Activated naive CD4-positive, alpha-beta T cell treated with anti-CD3 and anti-CD28 coated beads for 36 hours (primary cell): ENCODE measurements at places on chromosomes 13 and 19. TPM values are rescaled to one million over a fixed set of nuclear protein-coding genes. Genes with fewer than 3 reads are reported as not detected.

- no peak for DNase-seq
These were observed 50.3 kb downstream of the CCDC70 start for GRCh38 chr13:51912091-51912490.

- DNase-seq: no peak
These were observed 76.2 kb downstream of the GGACT start for GRCh38 chr13:100512422-100512821.

GRCh38 chr19:3234800-3235199, 10.3 kb downstream of the CELF5 start:
- peak; percentile 42 for DNase-seq

GRCh38 chr19:4172861-4173473, 9.4 kb downstream of the SIRT6 start:
- peak; percentile 71 for DNase-seq

Gene GRIN2D
- total RNA-seq: 0.05 TPM

- no peak for DNase-seq
These were observed 76.9 kb downstream of the ING1 start for GRCh38 chr13:110790371-110790770.

DNA sequence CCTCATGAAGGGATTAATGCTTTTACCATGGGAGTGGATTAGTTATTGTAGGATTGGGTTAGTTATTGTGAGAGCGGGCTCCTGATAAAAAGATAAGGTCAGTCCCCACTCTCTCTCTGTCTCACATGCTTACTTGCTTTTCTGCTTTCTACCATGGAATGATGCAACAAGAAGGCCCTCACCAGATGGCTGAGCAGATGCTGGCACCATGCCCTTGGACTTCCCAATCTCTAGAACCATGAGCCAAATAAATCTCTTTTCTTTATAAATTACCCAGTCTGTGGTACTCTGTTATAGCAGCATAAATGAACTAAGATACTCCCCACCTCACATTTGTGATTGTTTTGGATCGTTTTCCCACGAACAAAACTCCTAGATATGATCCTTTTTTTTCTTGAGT, 353.8 kb downstream of the DNAJC15 start:
- DNase-seq: no peak

- no peak for DNase-seq
These were observed 7.9 kb downstream of the FOSB start for GRCh38 chr19:45475537-45476291.

DNA sequence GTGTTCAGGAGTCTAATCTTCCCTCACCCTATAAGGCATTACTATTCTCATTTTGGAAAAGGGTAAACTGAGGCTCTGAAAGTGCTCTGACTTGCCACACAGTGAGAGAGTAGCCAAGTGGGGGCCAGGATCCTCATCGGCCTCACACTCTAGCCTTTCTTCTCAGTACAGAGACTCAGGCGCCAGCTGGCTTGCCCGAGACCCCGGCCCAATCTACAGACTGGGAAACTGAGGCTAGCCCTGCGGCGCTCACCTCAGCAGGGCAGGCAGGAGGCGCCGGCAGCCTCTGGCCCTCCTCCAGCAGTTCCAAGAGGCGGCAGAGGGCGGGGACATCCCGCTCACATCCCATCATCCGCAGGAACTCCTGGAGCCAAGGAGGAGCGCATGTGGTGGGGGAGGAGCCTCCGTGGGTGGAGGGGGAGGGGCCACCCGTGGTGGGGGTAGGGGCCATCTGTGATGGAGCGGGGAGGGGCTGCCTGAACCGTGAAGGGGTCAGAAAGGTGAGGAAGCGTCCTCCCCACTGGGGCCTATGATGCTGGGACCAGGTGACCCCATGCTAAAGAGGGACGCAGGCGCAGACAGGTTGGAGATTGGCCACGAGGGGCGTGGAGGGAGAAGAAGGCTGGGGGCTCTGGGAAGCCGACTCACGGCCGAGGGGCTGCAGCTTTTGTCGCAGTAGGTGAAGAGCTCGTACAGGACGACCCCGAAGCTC, 8.7 kb upstream of the INSL3 start:
- DNase-seq: no peak

DNA sequence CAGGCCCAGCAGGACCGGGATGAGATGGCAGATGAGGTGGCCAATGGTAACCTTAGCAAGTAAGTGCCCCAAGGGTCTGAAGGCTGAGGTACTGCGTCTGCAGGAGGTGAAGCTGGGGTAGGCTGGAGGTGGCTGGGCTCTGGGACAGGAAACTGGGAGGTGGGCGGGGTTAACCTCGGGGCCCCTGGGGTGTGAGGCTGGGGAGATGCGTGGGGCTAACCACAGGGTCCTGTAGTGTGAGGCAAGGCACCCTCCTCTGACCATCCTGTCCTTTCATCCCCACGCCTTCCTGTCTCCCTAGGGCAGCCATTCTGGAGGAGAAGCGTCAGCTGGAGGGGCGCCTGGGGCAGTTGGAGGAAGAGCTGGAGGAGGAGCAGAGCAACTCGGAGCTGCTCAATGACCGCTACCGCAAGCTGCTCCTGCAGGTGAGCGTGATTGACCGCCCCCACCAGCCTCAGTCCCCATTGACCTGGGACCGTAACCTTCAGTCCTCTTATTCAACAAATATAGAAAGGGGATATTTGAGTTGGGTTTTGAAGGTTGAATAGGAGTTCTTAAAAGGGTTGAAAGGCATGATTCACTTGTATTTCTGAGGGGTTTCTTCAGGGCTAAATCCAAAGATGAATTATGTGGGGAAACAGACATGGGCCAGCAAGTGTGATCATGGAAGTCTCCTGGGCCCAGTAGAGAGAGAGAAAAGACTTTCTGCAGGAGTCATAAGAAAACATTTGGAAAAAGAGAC, 35.7 kb downstream of the KCNC3 start:
- DNase-seq: no peak

- DNase-seq: no peak
These were observed 24.8 kb upstream of the LAIR1 start for GRCh38 chr19:54389553-54389952.
